ENCODE measurements at places on chromosomes 6 and 20.

GRCh38 chr20:58691773-58692578 lies 624 bp upstream of the NPEPL1 start:
- no peak for DNase-seq

- DNase-seq = no peak
Observed at GRCh38 chr6:65186826-65187225, 520.2 kb downstream of the EYS start.

DNA sequence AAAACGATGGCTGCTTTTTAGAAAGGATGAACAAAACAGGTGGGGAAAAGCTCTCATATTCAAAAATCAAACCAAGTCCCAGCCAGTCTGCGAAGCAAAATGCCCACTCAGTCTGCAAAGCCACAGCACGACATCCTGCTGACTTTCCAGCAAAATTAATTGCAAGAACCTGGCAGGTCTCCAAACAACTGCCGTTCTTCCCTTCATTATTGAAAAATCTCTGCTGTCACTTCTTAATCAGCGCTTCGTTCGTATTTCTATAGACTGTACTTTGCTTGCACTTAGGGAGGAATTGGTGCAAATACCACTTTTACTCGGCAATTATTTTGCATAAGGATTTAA lies 222.4 kb downstream of the CBLN4 start:
- DNase-seq = no peak

GRCh38 chr6:143058987-143059386 lies 1.7 kb upstream of the AIG1 start:
- no peak for DNase-seq

DNA sequence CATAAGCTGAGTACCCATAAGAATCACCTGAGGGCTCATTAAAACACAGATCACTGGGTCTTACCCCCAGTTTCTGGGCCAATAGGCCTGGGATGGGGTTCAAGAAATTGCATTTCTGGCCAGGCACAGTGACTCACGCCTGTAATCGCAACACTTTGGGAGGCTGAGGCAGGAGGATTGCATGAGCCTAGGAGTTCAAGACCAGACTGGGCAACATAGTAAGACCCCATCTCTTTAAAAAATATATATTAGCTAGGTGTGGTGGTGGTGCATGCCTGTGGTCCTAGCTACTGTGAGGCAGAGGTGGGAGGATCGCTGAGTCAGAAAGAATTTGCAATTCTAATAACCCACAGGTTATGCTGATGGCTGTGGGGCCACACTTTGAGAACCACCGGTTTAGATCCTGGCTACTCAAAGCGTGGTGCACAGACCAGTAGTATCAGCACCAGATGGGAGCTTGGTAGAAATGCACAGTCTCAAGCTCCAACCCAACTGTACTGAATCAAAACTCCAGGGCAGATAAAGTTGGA lies 2.0 kb downstream of the CCM2L start:
- no peak for DNase-seq

DNA sequence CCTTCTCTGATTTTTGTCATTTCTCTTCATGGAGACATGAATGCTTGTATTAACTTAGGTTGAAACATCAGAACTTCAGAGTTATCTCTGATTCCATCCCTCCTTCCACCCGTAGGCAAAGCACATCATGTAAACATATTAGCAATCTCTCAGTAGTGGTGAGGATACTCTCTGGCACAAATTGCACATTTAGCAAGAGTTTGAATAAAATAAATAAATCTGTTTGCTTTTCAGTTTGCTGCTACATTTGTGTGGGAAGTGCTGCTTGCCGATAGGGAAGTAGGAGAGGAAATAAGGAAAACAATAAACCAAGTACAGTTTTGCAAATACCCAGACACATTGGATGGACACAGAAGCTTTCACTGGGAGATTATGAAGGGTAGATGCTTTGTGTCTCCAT lies 359.0 kb downstream of the BCKDHB start:
- no peak for DNase-seq

DNA sequence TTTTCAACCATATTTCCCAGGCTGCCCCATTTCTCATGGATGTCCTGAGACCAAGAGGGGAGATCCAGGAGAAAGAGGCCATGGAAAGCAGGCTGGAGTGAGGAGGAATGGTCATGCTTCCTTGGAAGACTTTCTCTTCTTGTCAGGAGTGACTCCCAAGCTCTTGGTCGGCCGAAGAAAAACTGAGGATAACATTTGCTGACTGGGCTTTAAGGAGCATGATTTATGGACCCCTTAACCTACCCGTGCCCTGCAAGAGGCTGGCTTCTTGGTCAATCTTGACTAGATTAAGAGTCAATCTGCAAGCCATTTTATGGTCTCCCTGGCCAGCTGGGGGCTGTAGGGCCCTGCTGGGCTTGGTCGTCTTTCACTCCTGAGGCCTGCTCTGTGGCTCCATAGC lies 22.8 kb downstream of the ADGRF4 start:
- DNase-seq = no peak

- no peak for DNase-seq
Observed at GRCh38 chr6:109736273-109737025, 45.4 kb downstream of the FIG4 start.

DNA sequence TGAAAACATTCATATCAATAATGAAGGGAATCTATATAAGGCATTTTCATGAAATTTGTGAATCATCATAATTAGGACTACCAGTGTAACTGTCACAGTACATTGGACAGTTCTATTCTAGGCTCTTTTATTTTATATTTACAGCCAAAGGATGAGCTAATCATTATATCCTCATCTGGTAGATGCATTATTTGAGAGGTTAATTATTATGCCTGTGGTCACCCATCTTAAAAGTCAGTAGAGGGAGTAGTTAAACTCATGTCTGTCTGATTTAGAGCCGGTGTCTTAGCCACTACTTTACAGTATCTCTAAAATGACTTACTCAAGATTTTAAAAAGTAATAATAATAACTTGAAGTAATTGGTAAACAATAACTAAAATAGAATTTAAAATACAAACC lies 899.3 kb upstream of the MAP3K7 start:
- DNase-seq = no peak

- no peak for DNase-seq
Observed at GRCh38 chr6:126312013-126312665, 27.8 kb upstream of the CENPW start.

DNA sequence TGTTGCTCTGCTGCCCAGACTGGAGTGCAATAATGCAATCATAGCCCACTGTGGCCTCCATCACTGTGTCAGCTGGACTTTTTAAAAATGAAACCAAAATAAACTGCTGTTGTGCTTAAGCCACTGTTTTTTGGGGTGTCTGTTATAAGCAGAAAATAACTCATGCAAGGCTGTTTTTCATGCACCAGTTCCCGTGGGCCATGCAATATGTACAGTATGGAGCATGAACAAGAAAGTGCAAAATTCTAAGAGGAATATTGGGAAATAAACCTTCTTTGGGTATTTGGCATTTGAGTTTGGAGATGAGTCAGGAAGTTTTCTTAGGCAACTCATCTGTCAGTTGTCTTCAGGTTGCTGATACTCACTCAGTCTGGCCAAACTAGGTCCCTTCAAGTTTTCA lies 14.9 kb upstream of the ZFAND3 start:
- no peak for DNase-seq

DNA sequence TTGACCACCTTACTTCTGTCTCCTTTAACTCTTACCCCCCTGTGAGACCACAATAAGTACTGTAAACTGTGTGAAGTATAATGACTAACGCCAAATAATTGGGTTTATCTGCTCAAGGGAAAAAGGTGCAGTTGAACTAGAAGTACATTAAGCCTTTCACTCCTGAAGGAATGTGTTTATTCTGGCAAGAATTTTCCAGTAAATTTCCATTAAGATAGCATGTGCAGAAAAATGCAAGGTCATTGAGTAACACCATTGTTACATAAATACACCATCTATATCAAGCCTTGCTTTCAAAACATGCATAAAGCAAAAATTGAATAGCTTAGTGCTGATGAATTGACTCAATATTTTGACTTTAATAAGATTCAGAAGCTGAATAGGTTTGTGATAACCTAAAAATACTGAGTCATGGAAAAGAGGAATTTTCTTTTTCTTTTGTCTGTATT lies 65.4 kb downstream of the ARHGAP18 start:
- DNase-seq = no peak

- DNase-seq = no peak
Observed at GRCh38 chr6:138018297-138018696, 88.9 kb downstream of the PERP start.

- DNase-seq = no peak
Observed at GRCh38 chr6:140909156-140909555, 1223.6 kb upstream of the GJE1 start.

DNA sequence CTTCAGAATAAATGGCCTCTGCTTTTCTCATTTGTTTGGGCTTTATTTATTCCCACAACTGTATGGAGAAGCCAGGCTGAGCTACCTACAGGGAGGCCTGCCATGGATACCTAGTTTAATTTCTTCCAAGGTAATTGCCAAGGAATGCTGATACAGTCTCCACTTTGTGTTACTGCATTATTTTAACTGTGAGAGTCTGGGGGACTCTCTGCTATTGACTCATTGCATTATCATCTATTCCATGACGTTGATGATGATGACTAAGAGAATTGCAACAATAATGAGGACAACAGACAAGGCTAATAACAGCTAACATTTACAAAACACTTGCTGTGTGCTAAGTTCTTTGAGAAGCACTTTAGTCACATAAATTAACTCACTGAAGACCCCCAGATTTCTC lies 88.3 kb upstream of the COL21A1 start:
- no peak for DNase-seq

GRCh38 chr20:57696401-57696961 lies 13.3 kb downstream of the PMEPA1 start:
- DNase-seq = no peak

- no peak for DNase-seq
Observed at GRCh38 chr20:1196634-1197033, 6.6 kb upstream of the C20orf202 start.

DNA sequence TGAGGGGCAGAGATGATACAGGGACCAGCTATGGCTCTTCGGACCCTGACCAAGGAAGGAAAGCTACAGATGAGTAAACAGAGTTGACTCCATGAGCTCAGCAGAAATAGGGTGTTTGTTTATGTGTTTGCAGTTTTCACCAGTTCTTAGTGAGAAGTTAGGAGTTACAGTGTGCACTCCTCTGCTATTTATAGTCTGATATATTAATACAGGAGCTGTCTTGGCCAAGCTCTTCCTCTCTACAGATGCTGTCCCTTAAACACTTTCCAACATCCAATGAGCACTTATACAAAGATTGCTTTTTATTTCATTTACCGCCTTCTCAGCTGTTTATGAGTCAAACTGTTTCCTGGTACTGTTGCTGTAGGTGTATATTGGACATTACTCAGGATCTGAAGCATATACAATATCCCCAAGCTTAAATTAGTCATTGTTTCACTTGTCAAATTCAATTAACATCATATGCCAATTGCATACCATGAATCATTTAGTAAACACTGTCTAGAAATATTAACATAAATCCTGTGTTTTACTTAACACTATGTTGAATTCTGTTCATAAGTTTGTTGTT lies 618.0 kb downstream of the PRKN start:
- no peak for DNase-seq

DNA sequence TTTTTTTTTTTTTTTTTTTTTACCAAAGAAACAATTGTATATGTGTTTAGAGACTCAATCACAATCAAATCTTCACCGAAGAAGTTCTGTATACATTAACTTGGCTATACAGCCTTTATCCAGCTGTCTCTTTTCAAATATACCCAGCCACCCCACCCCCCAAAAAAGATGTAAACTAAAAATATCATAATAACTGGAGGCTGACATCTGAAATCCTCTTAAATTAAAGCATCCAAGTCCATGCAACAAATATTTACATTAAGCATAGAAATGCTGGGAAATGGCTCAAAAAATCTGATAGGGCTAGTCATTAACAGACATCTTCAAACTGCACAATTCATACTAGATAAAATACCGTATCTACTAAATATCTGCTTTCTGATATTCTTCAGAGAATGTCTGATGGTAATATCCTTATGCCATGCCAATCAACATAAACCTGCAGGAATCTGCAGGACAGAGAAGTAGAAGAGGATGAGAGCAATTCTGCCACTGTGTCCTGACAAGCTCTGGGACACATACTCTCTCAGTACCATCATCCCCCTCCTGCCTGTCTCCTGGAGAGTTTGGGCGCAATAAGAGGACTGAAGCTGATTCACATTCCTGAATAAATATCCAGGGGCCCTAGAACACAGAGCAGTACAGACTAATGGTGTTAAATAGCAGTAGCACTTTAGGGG lies 152.4 kb downstream of the KIF6 start:
- DNase-seq = no peak

DNA sequence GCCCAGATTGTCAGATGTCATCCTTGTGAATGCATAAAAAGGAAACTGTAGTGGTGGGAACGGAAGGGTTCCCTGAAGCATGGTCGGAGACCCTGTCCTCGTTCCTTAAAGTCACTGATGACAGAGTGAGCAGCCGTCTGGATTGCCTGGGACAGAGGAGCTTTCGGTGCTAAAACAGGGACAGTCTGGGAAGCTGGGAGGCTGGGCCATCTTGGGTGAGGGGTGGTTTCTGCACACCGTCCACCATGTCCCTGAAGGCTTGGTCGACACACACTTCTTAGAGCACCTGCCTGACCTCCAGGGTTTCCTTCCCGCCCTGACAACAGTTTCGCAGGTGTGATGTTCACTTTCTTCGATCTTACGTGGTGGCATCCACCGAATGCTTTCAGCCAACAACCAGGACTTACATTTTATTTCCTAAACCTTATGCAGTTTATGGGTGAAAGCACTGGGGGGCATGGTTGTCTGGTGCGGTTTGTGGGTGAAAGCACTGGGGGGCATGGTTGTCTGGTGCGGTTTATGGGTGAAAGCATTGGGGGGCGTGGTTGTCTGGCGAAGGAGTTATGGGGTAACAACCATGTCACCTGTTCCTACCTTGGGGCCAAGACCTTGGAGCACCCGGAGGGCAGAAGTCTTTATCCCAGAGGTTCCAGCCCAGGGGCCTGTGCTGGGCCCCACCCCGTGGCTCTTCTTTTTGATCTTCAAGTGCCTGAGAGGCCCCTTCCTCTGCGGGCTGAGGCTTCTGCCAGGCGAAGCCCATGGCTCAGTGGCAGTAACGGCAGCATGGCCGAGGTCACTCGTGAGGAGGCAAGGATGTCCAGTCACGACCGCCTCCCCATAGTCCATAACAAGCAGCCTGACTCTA lies 81.7 kb upstream of the FRMD1 start:
- DNase-seq = no peak

DNA sequence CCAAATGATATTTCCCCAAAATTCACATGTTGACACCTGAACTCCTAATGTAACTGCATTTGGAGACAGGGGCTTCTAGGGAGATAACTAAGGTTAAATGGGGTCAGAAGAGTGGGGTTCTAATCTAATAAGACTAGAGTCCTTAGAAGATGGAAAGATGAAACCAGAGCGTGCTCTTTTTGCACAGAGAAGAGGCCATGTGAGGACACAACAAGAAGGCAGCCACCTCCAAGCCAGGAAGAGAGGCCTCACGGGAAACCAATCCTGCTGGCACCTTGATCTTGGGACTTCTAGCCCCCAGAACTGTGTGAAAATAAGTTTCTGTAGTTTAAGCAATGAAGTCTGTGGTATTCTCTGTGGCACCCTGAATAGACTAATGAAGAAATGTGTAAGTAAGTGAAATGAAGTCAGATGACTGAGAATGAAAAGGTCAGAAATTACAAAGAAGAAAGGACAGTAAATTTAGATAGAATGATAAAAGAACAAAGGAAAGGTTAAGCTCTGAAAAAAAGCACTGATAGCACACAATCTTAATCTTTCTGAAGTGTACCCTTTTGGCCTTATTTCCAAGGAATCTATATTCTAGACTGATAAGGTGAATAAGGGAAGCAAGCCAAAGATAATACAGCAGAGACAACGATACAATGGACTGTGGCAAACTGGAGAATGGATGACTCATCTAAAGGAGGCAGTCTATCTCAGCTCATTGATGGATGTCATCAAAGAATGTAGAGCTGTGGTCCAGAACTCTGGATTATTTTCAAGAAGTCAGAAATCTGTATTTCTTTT lies 110.4 kb downstream of the MYB start:
- no peak for DNase-seq

Measured in stimulated activated CD4-positive, alpha-beta T cell treated with anti-CD3 and anti-CD28 coated beads, TNF-alpha, amount 100 ng/mL, for 1 hour (primary cell).